Lower lobe of right lung (tissue), 2 donors: ENCODE measurements at places on chromosomes 5 and 9. TPM values are rescaled to one million over a fixed set of nuclear protein-coding genes. Genes with fewer than 3 reads are reported as not detected.

- no peak for DNase-seq
- no peak overlapping the region for H3K27ac ChIP-seq
- H3K27me3 ChIP-seq, result no peaks in the 10 kb centered on the region
Observed at GRCh38 chr5:116858705-116859333, 284.2 kb upstream of the SEMA6A start.

The SURF1 gene
- 49.4 TPM for total RNA-seq

- H3K27me3 ChIP-seq, result no peaks in the 10 kb centered on the region
- no peaks in the 10 kb centered on the region for H3K4me1 ChIP-seq
- H3K36me3 ChIP-seq, result no peaks in the 10 kb centered on the region
- no peak overlapping the region for H3K27ac ChIP-seq
Observed at GRCh38 chr5:58156361-58156760, 303.5 kb downstream of the PLK2 start.

The SCGB3A2 gene
- total RNA-seq, result 624 TPM

GRCh38 chr5:112933651-112934365 lies 11.8 kb upstream of the REEP5 start:
- DNase-seq, result no peak
- no peaks in the 10 kb centered on the region for H3K36me3 ChIP-seq
- H3K4me1 ChIP-seq, result no peaks in the 10 kb centered on the region

The SLCO6A1 gene
- not detected for total RNA-seq

DNA sequence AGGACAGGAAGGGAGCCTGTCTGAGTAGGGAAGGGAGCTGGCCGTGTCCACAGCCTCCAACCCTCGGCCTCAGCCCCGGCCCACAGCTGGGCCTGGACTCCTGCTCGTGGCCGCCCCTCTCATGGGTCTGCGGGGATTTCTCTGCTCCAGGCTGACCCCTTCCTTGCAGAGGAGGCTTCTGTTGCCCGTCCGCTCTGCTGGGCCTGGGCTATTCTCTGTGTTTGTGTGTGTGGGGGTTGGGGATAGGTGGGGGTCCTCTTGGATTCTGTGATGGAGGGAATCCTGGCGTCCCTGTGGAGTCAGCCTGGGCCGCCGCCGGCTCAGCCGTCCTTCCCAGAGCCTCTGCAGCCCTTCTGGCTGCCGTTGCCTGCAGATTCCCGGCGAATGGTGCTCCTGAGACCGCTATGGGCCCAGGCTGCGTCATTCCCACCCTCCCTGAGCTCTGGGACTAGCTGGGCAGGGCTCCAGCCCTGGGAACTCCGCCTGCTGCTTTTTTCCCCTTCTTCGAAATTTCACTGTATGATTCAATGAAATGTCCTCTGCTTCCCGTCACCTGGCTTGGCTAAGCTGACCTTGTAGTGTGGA lies 64.2 kb downstream of the FGF18 start:
- no peaks in the 10 kb centered on the region for H3K36me3 ChIP-seq
- DNase-seq, result no peak
- no peak overlapping the region for H3K27ac ChIP-seq
- no peak overlapping the region for H3K4me3 ChIP-seq
- no peaks in the 10 kb centered on the region for H3K27me3 ChIP-seq

GRCh38 chr5:107129051-107129450 lies 541.7 kb downstream of the EFNA5 start:
- no peaks in the 10 kb centered on the region for H3K36me3 ChIP-seq
- no peak for DNase-seq
- H3K4me1 ChIP-seq, result no peaks in the 10 kb centered on the region
- no peaks in the 10 kb centered on the region for H3K27me3 ChIP-seq
- H3K4me3 ChIP-seq, result no peak overlapping the region

GRCh38 chr5:89584339-89584956 lies 701.5 kb upstream of the MEF2C start:
- H3K4me3 ChIP-seq, result no peak overlapping the region
- no peaks in the 10 kb centered on the region for H3K36me3 ChIP-seq
- no peak overlapping the region for H3K27ac ChIP-seq
- no peaks in the 10 kb centered on the region for H3K27me3 ChIP-seq
- DNase-seq, result no peak
- no peaks in the 10 kb centered on the region for H3K4me1 ChIP-seq

DNA sequence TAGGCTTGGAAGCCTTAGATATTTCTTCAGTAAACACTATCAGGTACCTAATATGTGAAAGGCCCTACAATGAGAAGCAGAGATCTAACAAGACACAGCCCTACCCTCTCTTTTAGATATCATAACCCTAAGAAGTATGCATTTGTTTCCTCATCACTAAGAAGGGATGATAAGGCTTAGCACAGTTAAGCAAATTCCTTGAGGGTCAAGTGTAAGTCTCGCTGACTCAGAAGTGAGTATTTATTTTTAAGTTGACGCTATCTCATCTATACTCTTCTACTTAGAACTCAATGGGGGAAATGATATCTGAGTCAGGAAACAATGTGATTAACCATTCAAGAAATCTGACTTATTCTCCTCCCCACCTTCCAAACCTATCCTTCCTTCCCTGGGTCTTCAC lies 149.7 kb downstream of the ESM1 start:
- no peak overlapping the region for H3K27ac ChIP-seq
- no peaks in the 10 kb centered on the region for H3K27me3 ChIP-seq
- H3K4me3 ChIP-seq, result no peak overlapping the region
- no peaks in the 10 kb centered on the region for H3K36me3 ChIP-seq

GRCh38 chr5:124477062-124477461 lies 269.4 kb downstream of the ZNF608 start:
- no peaks in the 10 kb centered on the region for H3K4me1 ChIP-seq
- no peak overlapping the region for H3K4me3 ChIP-seq
- no peak overlapping the region for H3K27ac ChIP-seq
- no peaks in the 10 kb centered on the region for H3K27me3 ChIP-seq
- DNase-seq, result no peak

The ADRA1B gene
- 3.8 TPM for total RNA-seq

The C5orf52 gene
- not detected for total RNA-seq

- no peaks in the 10 kb centered on the region for H3K4me1 ChIP-seq
- H3K36me3 ChIP-seq, result peaks cover 39% of the 10 kb centered on the region
- DNase-seq, result no peak
- no peak overlapping the region for H3K4me3 ChIP-seq
- no peak overlapping the region for H3K27ac ChIP-seq
Observed at GRCh38 chr5:1824109-1824821, 23.1 kb downstream of the NDUFS6 start.

GRCh38 chr5:56291661-56292374 lies 58.7 kb upstream of the ANKRD55 start:
- no peak overlapping the region for H3K27ac ChIP-seq
- no peak for DNase-seq
- H3K36me3 ChIP-seq, result no peaks in the 10 kb centered on the region
- no peaks in the 10 kb centered on the region for H3K27me3 ChIP-seq

DNA sequence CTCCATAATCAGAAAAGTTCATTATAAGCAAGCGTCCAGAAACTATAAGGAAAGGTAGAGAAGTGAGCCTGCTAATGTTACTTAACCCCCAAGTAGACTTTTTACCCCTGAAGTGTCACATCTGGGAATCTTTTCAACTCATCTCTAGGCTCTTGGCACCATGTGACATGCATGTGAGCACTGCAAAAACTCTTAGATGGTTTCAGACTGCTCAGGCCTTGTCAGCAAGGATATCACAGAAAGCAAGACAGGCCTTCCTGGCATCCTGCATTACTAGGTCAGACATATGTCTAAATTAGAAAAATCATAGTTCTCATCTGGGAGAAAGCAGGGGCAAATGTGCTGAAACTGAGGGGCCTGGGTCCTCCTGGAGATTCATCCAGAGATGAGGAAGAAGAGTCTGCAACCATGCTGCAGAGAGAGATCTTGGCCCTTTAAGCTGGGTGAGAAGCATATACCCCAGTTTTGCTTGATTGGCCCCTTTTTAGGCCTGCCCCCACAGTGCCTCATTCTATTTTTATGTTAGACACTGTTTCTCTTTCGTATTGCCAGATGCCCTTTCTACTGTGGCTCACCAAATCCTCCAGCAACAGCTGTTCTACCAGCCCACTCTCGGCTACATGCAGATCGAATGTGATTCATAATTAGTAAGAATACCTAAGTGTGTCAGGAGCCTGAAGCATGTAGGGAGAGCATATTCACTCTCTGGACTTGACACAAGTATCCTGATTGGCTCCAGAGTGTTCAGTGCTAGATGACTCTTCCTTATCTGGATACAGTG lies 19.0 kb downstream of the TMEM8B start:
- no peak for DNase-seq
- H3K27ac ChIP-seq, result no peak overlapping the region
- no peaks in the 10 kb centered on the region for H3K27me3 ChIP-seq
- H3K36me3 ChIP-seq, result no peaks in the 10 kb centered on the region
- no peak overlapping the region for H3K4me3 ChIP-seq

- H3K36me3 ChIP-seq, result no peaks in the 10 kb centered on the region
- H3K4me3 ChIP-seq, result no peak overlapping the region
- no peaks in the 10 kb centered on the region for H3K27me3 ChIP-seq
- DNase-seq, result no peak
- no peak overlapping the region for H3K27ac ChIP-seq
Observed at GRCh38 chr9:110016340-110016739, 191.6 kb downstream of the C9orf152 start.

- no peak for DNase-seq
- no peaks in the 10 kb centered on the region for H3K4me1 ChIP-seq
- H3K27ac ChIP-seq, result no peak overlapping the region
- no peak overlapping the region for H3K4me3 ChIP-seq
- H3K36me3 ChIP-seq, result no peaks in the 10 kb centered on the region
Observed at GRCh38 chr9:71582347-71582746, 186.0 kb downstream of the CEMIP2 start.

- H3K27ac ChIP-seq, result no peak overlapping the region
- peaks cover 15% of the 10 kb centered on the region for H3K4me1 ChIP-seq
- no peak for DNase-seq
- H3K4me3 ChIP-seq, result no peak overlapping the region
- no peaks in the 10 kb centered on the region for H3K27me3 ChIP-seq
- H3K36me3 ChIP-seq, result no peaks in the 10 kb centered on the region
Observed at GRCh38 chr9:13267743-13268142, 11.7 kb downstream of the MPDZ start.

The ARL14EPL gene
- total RNA-seq, result not detected

The RNF20 gene
- 50.7 TPM for total RNA-seq

DNA sequence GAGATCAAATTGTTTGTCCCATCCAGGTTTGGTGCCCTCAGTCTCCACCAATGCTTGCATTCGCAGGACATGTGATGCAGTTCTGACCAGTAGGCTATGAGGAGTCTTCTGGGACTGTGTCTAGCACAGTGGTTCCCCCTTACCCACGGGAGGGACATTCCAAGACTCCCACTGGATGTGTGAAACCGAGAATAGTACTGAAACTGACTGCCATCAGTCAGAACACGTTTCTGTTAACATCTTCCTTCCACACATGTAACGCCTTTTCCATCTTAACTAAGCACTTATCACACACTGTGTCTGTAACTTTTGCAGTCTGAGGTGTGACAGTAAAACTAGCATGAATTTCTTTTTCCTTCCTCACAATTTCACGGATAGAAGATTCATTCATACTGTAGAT lies 74.7 kb downstream of the PTTG1 start:
- no peaks in the 10 kb centered on the region for H3K36me3 ChIP-seq
- no peak overlapping the region for H3K27ac ChIP-seq
- H3K4me3 ChIP-seq, result no peak overlapping the region
- no peak for DNase-seq

DNA sequence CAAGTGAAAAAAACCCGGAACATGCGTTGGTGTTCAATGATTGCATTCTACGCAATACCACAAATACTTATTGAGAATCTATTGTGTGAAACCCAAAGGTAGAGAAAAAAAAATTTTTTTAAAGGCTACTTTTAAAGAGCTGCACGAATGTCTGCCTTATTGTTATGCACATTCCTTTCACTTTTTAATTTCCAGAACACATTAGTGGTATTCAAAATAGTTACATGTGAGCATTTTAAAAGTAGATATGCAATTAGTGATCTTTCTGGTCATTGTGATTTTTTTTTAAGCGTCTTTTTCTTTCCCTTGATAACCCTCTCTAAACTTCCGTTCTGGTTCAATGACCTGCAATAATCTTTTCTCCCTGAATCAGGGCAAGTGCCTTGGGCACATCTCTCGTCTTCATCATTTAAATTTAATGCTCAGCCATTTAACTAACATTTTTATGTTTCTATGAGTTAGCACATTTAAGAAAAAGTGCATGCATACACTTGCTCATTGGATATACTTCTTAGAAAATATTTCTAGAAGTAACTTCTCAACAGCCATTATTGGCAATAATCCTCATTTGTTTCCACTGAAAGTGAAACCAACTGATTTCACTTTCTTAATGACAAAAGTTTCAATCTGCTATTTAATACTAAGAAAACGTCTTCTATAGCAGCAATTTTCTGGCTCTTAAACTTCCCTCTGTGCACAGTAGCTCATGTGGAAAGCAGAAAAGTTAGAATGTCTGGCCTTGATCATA lies 80.3 kb downstream of the CDH6 start:
- peak overlapping the region; percentile 20 for H3K4me3 ChIP-seq
- no peak overlapping the region for H3K27ac ChIP-seq
- H3K4me1 ChIP-seq, result no peaks in the 10 kb centered on the region
- H3K36me3 ChIP-seq, result no peaks in the 10 kb centered on the region
- no peaks in the 10 kb centered on the region for H3K27me3 ChIP-seq
- no peak for DNase-seq

- H3K27ac ChIP-seq, result peak overlapping the region; percentile 28
- H3K27me3 ChIP-seq, result no peaks in the 10 kb centered on the region
- no peaks in the 10 kb centered on the region for H3K36me3 ChIP-seq
- H3K4me3 ChIP-seq, result no peak overlapping the region
Observed at GRCh38 chr9:113446323-113446740, 17.2 kb upstream of the RGS3 start.

GRCh38 chr9:134294153-134295071 lies 31.8 kb upstream of the RXRA start:
- H3K4me1 ChIP-seq, result peaks cover 14% of the 10 kb centered on the region
- no peaks in the 10 kb centered on the region for H3K27me3 ChIP-seq
- H3K36me3 ChIP-seq, result no peaks in the 10 kb centered on the region
- H3K27ac ChIP-seq, result peak overlapping the region; percentile 62

- no peaks in the 10 kb centered on the region for H3K4me1 ChIP-seq
- no peak for DNase-seq
- H3K4me3 ChIP-seq, result no peak overlapping the region
- no peak overlapping the region for H3K27ac ChIP-seq
Observed at GRCh38 chr5:68818057-68818695, 275.6 kb upstream of the SLC30A5 start.

DNA sequence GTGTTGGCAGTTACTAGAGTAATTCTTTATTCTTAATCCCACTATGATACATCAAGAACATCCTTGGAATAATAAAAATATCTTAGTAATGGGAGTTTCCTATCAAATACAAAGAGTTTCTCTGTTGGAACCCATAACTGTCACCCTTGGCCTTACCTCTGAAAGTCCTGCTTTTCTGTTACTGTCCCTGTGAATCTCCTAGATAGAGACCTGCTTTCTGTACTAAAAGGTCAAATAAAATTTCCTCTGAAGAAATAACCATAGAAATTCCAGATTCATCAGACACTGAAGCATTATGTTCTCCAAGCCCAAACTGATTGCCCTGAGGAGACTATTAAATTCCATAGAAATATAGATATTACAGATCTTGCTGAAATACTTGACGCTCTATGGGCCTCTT lies 63.0 kb downstream of the KCNV2 start:
- no peak overlapping the region for H3K27ac ChIP-seq
- H3K36me3 ChIP-seq, result peaks cover 32% of the 10 kb centered on the region
- no peak for DNase-seq
